ENCODE measurements at places on chromosomes 11 and 22. TPM values are rescaled to one million over a fixed set of nuclear protein-coding genes. Genes with fewer than 3 reads are reported as not detected.

- H3K4me1 ChIP-seq, result no peaks in the 10 kb centered on the region
- H3K4me3 ChIP-seq, result no peak overlapping the region
- H3K27ac ChIP-seq, result no peak overlapping the region
- DNase-seq, result no peak
- no peaks in the 10 kb centered on the region for H3K27me3 ChIP-seq
These were observed 62.3 kb upstream of the SCUBE2 start for GRCh38 chr11:9153651-9154050.

DNA sequence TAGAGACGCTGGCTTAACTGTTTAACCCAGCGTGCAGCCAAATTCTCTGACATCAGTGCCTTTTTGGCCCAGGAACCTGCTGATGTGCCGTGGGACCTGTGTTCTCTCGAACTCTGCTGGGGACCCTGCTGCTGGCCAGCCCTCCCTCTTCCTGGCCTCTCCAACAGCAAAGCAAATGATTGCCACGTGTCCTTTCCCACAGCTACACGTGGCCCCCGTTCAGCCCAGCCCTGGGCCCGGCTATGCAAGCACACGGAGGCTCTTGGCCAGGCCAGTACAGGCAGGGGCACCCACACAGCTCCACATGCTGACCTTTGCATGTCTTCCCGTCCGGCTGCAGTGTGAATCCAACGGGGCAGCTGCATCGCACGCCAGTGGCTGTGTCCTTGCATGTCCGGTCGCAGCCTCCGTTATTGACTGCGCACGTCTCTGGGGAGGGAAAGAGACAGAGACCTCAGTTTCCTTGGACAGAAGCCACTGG lies 51.6 kb upstream of the TTLL12 start:
- no peaks in the 10 kb centered on the region for H3K36me3 ChIP-seq
- peaks cover 2% of the 10 kb centered on the region for H3K27me3 ChIP-seq
- H3K4me3 ChIP-seq, result no peak overlapping the region
- DNase-seq, result no peak

GRCh38 chr11:66768818-66769217 lies 39.8 kb upstream of the SPTBN2 start:
- H3K27me3 ChIP-seq, result no peaks in the 10 kb centered on the region
- no peak overlapping the region for H3K4me3 ChIP-seq
- no peak for DNase-seq

DNA sequence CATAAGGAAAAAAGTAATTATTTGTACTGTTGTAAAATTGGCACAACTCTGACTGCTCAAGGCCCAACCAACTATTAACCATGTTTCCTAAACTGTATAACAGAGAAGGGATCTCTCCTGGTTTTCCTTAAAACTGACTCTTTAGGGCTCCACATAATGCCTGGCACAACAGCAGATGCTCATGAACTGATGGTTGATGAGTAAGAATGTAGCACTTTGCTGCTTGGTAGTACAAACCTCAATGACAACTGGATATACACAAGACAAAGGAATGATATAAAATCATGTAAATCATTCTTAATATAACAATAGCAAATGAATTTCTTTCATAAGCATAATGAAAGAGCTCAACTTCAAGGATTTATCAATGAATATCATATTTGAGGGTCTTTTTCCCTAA lies 11.7 kb downstream of the MSANTD2 start:
- peaks cover 42% of the 10 kb centered on the region for H3K4me1 ChIP-seq
- H3K27me3 ChIP-seq, result no peaks in the 10 kb centered on the region
- H3K36me3 ChIP-seq, result no peaks in the 10 kb centered on the region
- no peak overlapping the region for H3K4me3 ChIP-seq
- DNase-seq, result no peak
- no peak overlapping the region for H3K27ac ChIP-seq

DNA sequence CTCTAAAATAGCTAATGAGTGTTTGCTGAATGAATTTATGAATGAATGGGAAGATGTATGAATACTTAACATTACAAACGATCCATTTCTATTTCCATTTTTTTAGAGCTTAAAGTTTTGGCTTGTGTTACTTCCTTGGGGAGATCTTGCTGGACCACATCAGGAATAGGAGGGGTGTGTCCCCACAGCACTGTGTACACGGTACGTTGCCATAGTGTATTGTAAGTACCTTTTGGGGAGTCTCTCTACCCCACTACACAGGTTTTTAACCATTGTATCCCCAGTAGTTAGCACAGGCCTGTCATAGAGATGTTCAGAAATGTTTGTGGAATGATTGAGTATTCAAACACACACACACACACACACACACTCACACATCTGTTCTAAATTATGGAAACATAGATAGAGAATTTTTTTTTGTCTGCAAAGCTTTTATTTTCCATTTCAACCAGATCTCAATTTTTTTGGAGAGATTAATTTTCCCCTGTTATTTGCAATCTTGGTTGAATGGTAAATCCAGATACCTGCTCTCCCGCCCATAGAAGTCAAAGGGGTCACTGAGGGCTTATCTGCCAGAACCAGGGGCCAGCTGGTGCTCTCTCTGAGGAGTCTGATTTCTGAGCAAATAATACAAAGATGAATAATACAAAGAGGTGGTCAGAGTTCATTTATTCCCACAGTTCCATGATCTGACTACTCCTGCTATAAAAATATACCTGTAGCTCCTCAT lies 471.0 kb downstream of the INSC start:
- no peak overlapping the region for H3K27ac ChIP-seq
- peaks cover 17% of the 10 kb centered on the region for H3K4me1 ChIP-seq
- no peak for DNase-seq
- H3K36me3 ChIP-seq, result no peaks in the 10 kb centered on the region
- no peak overlapping the region for H3K4me3 ChIP-seq

The MS4A4A gene
- not detected for total RNA-seq

The OR2AT4 gene
- not detected for total RNA-seq

The TEAD1 gene
- 79.9 TPM for total RNA-seq

All from WTC11 (cell line).